Pancreas (tissue), 10 donors: ENCODE measurements at places on chromosomes 16 and 17. TPM values are rescaled to one million over a fixed set of nuclear protein-coding genes. Genes with fewer than 3 reads are reported as not detected.
A peak's percentile ranks its signal among the peaks of the same experiment; 100 is the strongest.

VEZF1 gene
- total RNA-seq: 30.1 TPM

WNT3 gene
- 0.35 TPM for total RNA-seq

- peak; percentile 63 for DNase-seq
These were observed at the start of gene CA7 for GRCh38 chr16:66844342-66845079. TSS of gene CA7 (plus strand) at chr16:66844414. CDS start at chr16:66844488, 74 bp downstream.

GRCh38 chr16:3115003-3115402 lies 2.6 kb downstream of the ZNF205 start:
- no peak for DNase-seq

- DNase-seq: no peak
These were observed 200.6 kb downstream of the CPPED1 start for GRCh38 chr16:12602811-12603698.

MT1M gene
- total RNA-seq: 8.4 TPM

- DNase-seq: peak; percentile 88
These were observed 35.3 kb upstream of the ACSM2B start for GRCh38 chr16:20611350-20611902.

- no peak for DNase-seq
These were observed 70.1 kb upstream of the CREBBP start for GRCh38 chr16:3950343-3951193.

DNA sequence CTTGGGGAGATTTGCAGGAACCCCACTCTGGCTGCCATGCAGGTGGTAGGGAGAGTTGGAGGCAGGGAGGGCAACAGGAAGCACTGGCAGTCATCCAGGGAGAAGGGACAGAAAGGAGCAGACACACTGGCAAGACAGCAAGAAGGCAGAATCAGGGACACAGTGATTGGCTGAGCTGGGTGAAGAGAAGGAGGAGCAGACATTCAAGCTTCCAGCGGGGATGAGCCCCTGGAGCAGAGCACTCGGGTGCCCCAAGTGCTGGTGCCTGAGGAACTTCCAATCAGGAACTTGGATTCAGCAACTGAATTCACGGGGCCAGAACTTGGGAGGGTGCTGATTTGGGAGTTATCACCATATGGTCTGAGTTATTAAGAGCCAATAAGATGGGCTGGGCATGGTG lies 6.3 kb upstream of the ITGA3 start:
- no peak for DNase-seq

CACNG5 gene
- not detected for total RNA-seq

DNA sequence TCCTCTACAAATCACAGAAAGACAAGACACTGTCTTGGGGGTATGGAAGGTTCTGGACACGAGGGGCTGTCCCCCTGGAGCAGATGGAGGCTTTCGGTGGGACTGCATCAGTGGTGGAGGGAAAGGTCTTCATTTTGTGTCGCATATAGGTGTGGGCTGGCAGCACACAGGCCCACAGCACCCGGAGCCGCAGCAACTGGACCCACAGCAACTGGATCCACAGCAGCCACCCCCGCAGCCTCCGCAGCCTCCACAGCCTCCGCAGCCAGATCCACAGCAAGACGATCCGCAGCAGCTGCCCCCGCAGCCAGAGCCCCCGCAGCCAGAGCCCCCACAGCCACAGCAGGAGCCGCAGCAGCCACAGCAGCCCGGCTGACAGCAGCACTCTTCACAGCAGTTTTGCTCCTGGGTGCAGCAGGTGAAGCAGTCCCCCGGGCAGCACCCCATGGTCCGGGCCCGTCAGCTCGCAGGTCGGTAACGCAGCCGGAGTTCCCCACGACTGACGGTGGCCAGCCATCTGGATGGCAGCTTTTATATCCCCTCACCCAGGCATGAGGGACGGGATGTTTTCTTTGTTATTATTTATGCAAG lies at the start of gene KRTAP17-1:
KRTAP17-1 (minus strand) TSS at position 507 of the 591 bp plus-strand sequence; CDS start at position 447, 60 bp downstream.
- DNase-seq: no peak

DNA sequence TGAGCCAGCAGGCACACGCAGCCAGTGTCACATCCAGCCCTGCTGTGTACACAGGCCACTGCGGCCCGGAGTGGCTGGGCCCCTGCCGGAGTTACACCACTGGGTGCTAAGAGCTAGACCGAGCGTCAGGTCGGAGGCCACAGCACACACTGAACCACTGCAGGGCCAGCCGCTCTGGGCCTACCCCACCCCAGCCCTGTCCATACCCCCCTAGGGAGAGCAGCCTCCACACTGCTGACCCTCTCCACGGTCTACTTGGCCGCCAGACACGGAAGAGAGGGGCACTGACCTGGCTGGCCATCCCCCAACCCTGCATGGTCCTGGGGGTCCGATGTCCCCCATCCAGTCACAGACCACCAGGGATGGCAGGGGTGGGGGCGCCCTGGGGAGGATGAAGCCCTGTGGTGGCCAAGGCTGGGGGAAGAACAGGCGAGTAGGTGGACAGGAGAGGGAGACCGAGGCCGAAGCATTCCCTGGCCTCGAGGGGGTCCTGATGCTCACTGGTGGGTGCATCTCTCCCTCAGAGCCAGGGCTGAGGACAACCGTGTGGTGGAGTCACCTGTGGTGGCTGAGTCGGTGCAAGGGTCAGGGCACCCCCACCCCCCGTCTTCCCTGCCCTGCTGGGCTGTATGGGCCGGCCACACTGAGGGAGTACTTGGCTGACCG lies 34.9 kb upstream of the ZC3H18 start:
- no peak for DNase-seq

CCL5 gene
- 0.47 TPM for total RNA-seq

DNA sequence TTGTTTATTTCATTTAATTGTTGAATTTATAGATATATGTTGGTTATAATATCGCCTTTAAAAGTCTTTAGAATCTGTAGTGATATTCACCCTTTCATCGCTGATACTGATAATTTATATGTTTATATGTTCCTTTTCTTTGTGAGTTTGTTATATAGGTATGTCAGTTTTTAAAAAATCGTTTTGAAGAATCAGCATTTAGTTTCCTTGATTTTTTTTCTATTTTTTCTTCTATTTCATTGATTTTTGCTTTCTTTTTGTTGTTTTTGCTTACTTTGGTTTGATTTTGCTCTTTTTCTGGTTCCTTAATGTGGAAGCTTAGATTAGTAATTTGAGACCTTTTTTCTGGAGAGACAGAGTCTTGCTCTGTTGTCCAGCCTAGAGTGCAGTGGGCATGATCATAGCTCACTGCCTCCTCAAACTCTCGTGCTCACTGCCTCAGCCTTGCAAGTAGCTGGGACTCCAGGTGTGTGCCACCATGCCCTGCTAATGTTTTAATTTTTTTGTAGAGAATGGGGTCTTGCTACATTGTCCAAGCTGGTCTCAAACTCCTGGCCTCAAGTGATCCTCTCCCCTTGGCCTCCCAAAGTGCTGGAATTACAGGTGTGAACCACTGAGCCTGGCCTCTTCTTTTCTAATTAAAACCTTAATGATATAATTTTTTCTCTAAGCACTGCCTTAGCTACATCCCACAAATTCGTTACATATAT lies 7.5 kb downstream of the IST1 start:
- no peak for DNase-seq

DNA sequence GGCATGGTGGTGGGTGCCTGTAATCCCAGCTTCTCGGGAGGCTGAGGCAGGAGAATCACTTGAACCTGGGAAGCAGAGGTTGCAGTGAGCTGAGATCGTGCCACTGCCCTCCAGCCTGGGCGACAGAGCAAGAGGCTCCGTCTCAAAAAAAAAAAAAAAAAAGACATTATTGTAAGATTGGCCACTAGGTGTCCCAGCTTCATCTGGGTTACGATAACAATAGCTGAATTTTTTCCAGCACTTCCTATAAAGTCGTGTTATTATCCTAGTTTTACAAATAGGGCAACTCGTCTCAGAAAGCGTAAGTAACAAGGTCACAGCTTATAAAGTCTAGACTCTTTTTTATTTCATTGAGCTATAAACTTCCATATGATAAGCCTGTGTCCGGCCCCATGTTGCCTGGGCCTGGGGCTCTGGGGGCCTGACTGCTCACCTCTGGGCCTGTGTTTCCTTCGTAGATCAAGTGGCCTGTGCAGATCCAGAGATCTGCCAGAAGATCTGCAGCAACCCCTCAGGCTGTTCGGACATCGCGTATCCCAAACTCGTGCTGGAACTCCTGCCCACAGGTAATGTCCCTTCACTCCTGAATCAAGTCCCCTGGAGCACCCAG lies 60.5 kb downstream of the SLC5A11 start:
- no peak for DNase-seq

BCAR1 gene
- total RNA-seq: 42.9 TPM

SCGB1C2 gene
- not detected for total RNA-seq

DNA sequence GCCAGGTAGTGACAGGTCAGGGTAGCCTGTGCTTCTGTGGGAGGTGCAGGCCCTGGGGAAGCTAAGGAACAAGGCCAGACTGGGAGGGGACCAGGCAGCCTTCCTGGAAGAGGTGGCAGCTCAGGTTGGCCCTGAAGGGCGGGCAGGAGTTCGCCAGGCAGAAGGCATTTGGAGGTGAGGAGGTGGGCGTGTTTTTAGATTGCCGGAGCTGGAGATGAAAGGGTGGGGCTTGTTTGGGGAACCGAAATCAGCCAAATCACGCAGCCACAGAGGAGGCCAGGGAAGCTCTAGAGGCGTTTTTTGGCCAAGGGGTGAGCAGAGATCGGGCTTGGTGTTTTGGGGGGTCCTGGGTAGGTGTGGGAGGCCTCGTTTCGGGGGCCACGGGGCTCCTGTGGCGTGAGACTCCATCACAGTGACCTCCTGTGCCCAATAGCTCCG lies 7.6 kb downstream of the ADCY7 start:
- DNase-seq: no peak

DYNLL2 gene
- total RNA-seq: 13.6 TPM

GRCh38 chr16:988471-989353 lies 7.1 kb downstream of the SOX8 start:
- DNase-seq: no peak

KRTAP4-1 gene
- total RNA-seq: not detected

GRCh38 chr17:34596920-34597319 lies 17.5 kb downstream of the TMEM132E start:
- no peak for DNase-seq

DNA sequence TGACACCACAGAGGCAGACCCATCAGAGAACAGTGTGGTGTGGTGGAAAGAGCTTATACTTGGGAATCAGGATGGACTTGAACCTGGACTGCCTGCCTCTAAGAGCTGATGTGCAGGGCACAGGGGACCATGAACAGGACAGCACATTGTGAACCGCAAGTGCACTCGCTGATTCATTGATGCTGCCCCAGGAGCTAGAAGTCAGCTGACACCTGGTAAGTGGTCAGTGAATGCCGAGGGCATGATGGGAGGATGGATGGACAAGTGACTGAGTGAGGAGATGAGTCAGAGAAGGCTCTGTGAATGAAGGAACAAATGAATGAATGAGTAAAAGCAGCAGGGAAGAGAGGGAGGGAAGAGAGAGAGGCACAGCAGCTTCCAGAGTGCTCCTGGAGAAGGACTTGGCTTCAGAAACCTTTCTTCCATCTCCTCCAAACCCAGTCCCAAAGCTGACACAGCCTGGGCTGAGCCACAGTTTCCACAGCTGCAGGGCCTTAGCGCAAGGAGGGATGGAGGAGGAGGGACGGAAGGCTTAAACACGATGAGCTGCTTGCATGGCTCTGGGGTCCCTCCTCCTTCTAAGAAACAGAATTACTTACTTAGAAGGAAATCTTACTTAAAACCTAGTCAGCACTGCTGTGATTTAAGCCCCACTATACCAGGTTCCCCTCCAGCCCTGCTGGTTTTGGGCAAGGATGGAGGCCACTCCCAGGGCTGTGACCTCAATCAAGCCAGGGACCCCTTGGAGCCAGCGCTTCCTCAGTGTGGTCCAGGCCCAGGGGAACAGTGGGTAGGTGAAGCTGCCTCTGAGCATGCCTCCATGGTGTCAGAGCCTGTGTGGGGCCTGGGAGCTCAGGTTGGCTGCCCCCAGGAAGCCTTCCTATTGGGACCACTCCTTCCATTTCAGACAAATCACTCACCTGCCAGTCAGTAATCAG lies 184.6 kb downstream of the TMEM132E start:
- DNase-seq: no peak

DNA sequence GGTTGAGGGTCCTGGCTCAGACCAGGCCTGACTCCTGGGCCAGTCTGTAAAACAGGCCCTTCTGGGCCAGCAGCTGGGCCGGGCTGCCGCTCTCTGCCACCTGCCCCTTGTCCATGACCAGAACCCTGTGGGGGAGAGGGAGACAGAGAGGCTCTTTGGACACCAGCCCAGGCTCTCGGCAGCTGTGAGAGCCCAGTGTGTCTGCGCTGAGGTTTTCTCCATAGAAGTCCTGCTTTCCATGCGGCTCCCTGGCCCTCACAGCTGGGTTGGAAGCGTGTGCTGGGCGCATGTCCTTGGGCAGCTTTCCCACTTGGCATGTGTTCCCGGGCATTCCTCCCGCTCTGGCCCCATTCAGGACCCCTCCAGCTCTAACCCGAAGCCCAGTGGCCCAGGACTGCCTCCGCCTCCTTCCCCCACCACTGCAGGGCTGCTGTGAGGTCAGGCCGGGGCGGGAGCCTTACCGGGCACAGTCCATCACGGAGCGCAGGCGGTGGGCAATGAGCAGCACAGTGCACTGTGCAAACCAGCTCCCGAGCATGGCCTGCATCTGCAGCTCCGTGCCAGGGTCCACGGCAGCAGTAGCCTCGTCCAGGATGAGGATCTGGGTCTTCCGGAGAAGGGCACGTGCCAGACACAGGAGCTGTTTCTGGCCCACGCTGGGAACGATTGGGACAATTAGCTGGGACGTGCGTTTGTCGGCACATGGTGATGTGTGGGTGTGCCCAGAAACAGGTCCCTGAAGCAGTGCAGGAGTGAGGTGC lies 73.0 kb downstream of the ABCC6 start:
- peak; percentile 91 for DNase-seq

DNA sequence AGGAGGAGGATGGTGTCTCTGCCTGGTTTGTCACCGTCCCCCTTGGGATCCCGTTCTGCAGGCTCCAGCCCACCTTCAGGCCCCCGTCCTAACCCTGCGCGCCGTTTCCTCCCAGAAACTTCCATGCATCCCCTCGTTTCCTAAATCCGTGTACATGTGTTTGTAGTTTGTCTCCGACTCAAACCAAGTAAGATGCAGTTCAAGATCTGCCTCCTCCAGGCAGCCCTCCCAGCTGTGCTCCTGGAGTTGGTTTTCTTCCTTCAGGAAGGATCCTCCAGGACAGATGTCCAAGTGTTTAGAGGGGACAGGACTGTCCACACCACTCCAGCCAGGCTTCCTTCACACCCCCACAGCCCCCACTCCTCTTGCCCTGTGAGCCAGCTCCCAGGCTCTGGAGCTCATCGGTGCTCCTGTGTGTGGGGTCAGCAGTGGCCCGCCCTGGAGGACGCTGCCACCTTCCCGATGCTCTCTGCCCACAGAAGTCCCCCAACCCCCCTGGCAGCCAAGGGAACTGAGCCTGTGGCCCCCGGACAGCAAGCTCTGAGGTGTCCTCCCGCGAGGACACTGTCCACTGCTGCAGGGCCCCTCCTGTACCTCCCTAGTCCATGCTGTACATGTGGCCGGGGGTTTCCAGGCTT lies 11.3 kb downstream of the BAIAP2 start:
- DNase-seq: no peak

P3H4 gene
- 15.7 TPM for total RNA-seq
